ENCODE measurements at places on chromosomes 12 and 14.

DNA sequence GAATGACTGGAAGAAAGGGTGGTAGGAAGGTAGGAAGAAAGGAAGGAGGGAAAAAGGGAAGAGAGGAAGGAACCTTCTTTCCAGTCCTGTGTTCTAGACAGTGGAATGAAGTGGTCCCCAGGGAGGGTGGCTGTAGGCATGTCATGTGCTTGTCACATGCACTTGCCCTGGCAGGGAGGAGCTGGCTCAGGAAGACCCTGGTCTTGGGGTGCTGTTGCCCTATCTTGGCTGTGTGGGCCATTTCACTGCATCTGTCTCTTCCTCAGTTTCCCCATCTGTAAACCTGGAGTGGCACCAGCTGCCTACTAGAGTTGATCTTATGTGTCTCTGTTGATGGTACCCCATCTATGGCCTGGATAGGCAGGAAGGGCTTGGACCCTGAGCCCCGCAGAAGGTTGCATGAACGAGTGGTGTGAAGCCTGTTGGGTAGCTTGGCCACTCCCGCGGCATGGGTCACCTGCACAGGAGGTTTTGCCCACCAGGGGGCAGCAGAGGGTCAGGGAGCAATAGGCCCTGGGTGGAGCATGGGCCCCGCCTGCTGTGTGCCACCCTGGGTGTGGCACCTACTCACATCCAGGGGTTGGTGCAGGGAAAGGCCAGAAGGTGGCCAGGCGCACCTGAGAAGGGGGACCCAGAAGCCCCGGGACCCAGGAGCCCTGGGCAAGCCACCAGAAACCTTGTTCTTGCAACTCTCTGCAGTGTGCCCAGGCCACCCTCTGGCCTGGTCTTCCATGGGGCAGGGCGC lies 25.1 kb downstream of the MEG3 start:
- no peaks in the 10 kb centered on the region for H3K4me1 ChIP-seq
- H3K27ac ChIP-seq, result no peak overlapping the region
- no peaks in the 10 kb centered on the region for H3K36me3 ChIP-seq
- no peak overlapping the region for H3K4me3 ChIP-seq
- H3K27me3 ChIP-seq, result no peaks in the 10 kb centered on the region
- no peak for DNase-seq

DNA sequence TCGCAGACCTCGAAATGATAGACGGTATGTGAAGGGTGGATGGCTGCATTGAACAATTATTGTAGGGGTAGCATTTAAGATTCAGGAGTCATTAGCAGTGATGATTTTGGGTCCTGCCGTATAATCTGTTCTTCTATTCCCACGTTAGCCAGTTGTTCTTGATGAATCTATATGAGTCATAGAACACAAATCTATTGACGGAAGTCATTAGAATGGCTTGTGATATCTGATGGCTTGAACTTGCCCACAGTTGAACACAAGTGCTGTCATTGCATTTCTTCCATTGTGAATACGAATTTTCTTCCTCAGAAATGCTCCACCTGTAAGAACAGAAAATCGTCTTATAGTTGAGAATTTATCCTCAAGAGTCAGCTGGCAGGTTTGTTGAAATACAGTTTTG lies 1.9 kb downstream of the SRSF5 start:
- H3K36me3 ChIP-seq, result peaks cover 50% of the 10 kb centered on the region
- H3K27me3 ChIP-seq, result no peaks in the 10 kb centered on the region
- H3K27ac ChIP-seq, result no peak overlapping the region
- no peak for DNase-seq
- peak overlapping the region; percentile 91 for H3K4me3 ChIP-seq

DNA sequence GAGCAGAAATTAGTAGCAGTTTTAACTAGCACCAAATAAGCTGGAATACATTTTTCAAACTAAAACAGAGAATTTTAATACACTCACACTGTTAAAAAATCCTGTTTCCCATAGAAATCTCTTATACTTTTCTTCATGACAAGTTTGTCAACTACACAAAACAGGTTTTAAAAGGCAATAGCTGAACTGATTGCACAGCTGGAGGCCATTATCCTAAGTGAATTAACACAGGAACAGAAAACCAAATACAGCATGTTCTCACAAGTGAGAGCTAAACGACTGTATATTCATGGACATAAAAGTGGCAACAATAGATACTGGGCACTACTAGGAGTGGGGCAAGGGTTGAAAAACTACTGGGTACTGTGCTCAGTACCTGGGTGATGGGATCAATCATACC lies 11.6 kb upstream of the HAL start:
- no peaks in the 10 kb centered on the region for H3K27me3 ChIP-seq
- peaks cover 61% of the 10 kb centered on the region for H3K36me3 ChIP-seq
- H3K4me3 ChIP-seq, result no peak overlapping the region
- H3K27ac ChIP-seq, result no peak overlapping the region
- no peak for DNase-seq

DNA sequence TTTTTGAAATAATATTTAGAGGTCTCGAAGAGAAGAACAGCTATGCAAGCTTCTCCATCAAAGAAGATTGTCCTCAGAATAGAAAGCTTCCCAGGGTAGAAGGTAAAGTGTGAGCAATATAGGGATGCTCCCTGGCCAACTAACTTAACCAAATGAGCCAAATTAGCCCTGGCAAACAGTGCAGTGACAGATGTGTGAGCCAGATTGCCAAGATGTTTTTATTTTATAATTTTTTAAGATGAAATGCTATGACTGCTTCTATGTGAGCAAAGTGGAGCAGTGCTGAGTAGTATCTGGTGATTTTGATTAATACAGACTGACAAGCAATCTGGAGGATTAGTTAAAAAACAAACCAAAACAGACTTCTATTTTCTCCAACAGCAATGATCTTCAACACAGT lies 202.1 kb downstream of the NOVA1 start:
- DNase-seq, result no peak
- H3K4me3 ChIP-seq, result no peak overlapping the region
- no peaks in the 10 kb centered on the region for H3K27me3 ChIP-seq
- H3K36me3 ChIP-seq, result no peaks in the 10 kb centered on the region

- no peak overlapping the region for H3K4me3 ChIP-seq
- no peak overlapping the region for H3K27ac ChIP-seq
- DNase-seq, result no peak
- H3K4me1 ChIP-seq, result no peaks in the 10 kb centered on the region
Observed at GRCh38 chr12:39986674-39987073, 119.2 kb downstream of the SLC2A13 start.

- H3K27ac ChIP-seq, result no peak overlapping the region
- no peak overlapping the region for H3K4me3 ChIP-seq
- H3K4me1 ChIP-seq, result no peaks in the 10 kb centered on the region
- H3K36me3 ChIP-seq, result no peaks in the 10 kb centered on the region
- DNase-seq, result no peak
Observed at GRCh38 chr14:55000381-55000780, 26.5 kb downstream of the WDHD1 start.

DNA sequence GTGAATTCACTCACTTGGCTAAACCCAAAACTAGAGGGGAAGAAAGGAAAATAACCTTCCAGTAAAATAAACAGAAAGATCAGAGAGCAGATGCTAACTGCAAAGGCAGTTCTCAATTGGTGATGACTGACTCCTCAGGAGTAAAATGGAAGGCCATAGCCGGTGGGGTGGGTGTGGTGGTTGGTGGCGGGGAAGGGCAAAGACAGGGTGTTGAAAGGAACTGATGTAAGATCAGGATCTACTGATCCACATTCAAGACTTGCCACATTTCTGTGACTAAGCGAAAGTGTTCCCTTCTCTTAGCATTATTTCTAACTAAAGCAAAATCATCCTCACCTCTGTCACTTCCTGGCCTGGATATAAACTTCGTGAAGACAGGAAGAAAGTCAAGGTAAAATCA lies 26.3 kb upstream of the TC2N start:
- H3K36me3 ChIP-seq, result peaks cover 21% of the 10 kb centered on the region
- H3K4me3 ChIP-seq, result peak overlapping the region; percentile 3
- H3K27ac ChIP-seq, result peak overlapping the region; percentile 95
- no peaks in the 10 kb centered on the region for H3K27me3 ChIP-seq
- H3K4me1 ChIP-seq, result peaks cover 47% of the 10 kb centered on the region

GRCh38 chr12:68675101-68675842 lies 11.5 kb upstream of the NUP107 start:
- H3K27me3 ChIP-seq, result no peaks in the 10 kb centered on the region
- no peak overlapping the region for H3K4me3 ChIP-seq
- H3K27ac ChIP-seq, result no peak overlapping the region

GRCh38 chr12:71873821-71874220 lies 34.3 kb downstream of the TBC1D15 start:
- peaks cover 4% of the 10 kb centered on the region for H3K4me1 ChIP-seq
- H3K4me3 ChIP-seq, result no peak overlapping the region
- H3K36me3 ChIP-seq, result no peaks in the 10 kb centered on the region
- no peaks in the 10 kb centered on the region for H3K27me3 ChIP-seq
- DNase-seq, result no peak

- H3K27me3 ChIP-seq, result no peaks in the 10 kb centered on the region
- peaks cover 11% of the 10 kb centered on the region for H3K4me1 ChIP-seq
- peak within 1 kb of the TSS; percentile 88 for H3K4me3 ChIP-seq
- H3K36me3 ChIP-seq, result no peaks in the 10 kb centered on the region
- no peak for DNase-seq
Observed at GRCh38 chr14:76761136-76761959, at the start of gene VASH1. TSS of gene VASH1 (plus strand) at chr14:76761468. CDS start at chr14:76762822, 1,354 bp downstream.

DNA sequence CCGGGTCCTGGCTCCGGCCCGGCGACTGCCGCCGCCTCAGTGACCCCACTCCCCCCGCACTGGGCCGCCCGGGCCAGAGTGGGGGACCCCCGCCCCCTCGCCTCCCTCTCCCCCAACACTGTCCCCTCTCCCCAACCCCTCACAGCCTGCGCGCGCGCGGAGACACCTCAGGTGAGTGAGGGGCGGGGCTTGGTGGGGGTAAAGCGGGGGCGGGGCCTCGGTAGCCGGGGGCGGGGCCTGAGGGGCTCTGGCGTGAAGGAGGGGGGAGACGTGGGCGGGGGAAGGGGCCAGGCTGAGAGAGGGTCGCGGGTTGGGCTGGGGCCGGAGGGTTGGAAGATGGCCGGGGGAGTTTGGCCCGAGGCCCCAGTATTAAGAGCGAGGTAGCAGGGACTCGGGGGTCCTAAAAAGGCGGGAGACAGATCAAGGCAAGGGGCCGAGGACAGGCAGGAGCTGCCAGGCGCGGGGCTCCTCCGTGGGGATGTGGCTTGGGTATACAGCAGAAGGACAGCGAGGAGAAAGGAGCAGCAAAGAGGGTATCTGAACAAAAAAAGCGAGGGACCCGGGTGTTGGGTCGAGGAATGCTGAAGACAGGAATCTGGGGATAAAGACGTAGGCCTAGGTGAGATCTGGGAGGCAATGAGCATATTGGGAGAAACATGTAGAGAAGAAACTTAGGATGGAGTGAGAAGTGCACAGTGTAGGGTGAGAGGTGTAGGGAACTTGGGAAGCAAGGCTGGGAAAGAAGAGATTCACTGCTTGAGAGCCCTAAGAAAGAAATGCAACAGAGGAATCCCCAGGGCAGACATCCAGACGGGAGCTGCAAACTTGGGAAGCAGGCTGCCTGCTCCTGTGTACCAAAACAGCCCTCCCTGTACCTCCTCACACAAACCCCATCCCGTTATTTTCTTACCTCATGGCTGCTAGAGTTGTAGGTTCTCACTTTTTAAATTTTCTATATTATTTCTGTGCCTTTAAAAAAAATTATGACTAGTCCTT lies 10.8 kb downstream of the SUOX start:
- H3K4me1 ChIP-seq, result no peaks in the 10 kb centered on the region
- H3K36me3 ChIP-seq, result peaks cover 13% of the 10 kb centered on the region
- H3K4me3 ChIP-seq, result peak overlapping the region; percentile 98
- no peaks in the 10 kb centered on the region for H3K27me3 ChIP-seq
- DNase-seq, result no peak

- no peak overlapping the region for H3K4me3 ChIP-seq
- H3K27ac ChIP-seq, result no peak overlapping the region
- no peaks in the 10 kb centered on the region for H3K4me1 ChIP-seq
Observed at GRCh38 chr12:64538121-64538520, 72.2 kb upstream of the RASSF3 start.

GRCh38 chr14:91257328-91258010 lies 13.0 kb upstream of the GPR68 start:
- DNase-seq, result no peak
- no peaks in the 10 kb centered on the region for H3K36me3 ChIP-seq
- H3K4me1 ChIP-seq, result peaks cover 5% of the 10 kb centered on the region
- H3K27me3 ChIP-seq, result peaks cover 4% of the 10 kb centered on the region
- H3K27ac ChIP-seq, result no peak overlapping the region

- no peaks in the 10 kb centered on the region for H3K4me1 ChIP-seq
- H3K27me3 ChIP-seq, result no peaks in the 10 kb centered on the region
- no peak overlapping the region for H3K4me3 ChIP-seq
Observed at GRCh38 chr14:96617635-96618034, 115.5 kb downstream of the PAPOLA start.

- no peak for DNase-seq
- no peaks in the 10 kb centered on the region for H3K36me3 ChIP-seq
- H3K27ac ChIP-seq, result no peak overlapping the region
- no peaks in the 10 kb centered on the region for H3K27me3 ChIP-seq
- no peak overlapping the region for H3K4me3 ChIP-seq
- H3K4me1 ChIP-seq, result no peaks in the 10 kb centered on the region
Observed at GRCh38 chr12:12872934-12873275, 18.5 kb upstream of the GPRC5A start.

DNA sequence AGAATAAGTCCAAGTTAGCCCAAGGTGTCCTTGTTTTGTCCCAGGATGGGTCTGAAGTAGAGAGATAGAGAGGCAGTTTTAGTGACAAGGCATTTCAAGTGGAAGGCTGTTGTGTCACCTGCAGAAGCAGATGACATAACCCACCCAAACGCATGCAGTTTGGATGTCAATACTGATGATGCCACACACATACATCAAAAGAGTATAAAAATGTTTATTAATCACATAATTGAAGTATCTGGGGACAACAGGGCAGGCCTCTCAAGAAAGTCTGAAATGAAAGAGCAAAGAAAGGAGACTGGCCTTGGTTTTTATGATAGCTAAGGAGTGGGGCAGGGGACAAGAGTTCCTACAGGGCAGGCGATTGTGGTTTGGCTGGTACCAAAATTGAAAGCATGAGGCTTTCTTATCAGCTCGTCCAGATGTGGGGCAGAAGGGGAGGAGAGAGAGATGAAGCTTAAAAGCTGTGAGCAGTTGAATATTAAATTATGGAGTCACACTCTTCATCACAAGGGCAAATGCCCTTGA lies 78.4 kb upstream of the TSPAN8 start:
- H3K27me3 ChIP-seq, result no peaks in the 10 kb centered on the region
- no peaks in the 10 kb centered on the region for H3K4me1 ChIP-seq
- DNase-seq, result no peak
- no peaks in the 10 kb centered on the region for H3K36me3 ChIP-seq
- no peak overlapping the region for H3K27ac ChIP-seq

- H3K27me3 ChIP-seq, result no peaks in the 10 kb centered on the region
- H3K27ac ChIP-seq, result peak overlapping the region; percentile 31
- no peaks in the 10 kb centered on the region for H3K36me3 ChIP-seq
- H3K4me1 ChIP-seq, result no peaks in the 10 kb centered on the region
- no peak for DNase-seq
- no peak overlapping the region for H3K4me3 ChIP-seq
Observed at GRCh38 chr12:19794116-19794515, 354.8 kb downstream of the AEBP2 start.

DNA sequence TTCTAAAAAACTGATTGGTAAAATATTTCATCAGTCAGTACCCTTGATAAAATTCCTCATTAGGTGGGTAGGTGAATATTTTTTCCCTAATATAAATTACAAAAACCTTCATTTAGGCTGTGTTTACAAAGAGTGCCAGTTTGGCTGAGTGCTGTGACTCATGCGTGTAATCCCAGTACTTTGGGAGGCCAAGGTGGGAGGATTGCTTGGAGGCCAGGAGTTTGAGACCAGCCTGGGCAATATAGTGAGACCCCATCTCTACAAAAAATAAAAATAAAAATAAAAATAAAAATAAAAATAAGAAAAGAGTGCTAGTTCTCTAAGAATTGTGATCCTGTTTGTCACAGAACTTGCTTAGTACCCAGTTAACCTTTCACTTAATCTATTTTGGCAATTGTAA lies 398.4 kb upstream of the RGS6 start:
- DNase-seq, result no peak
- no peak overlapping the region for H3K4me3 ChIP-seq
- H3K27me3 ChIP-seq, result no peaks in the 10 kb centered on the region
- no peaks in the 10 kb centered on the region for H3K4me1 ChIP-seq
- peak overlapping the region; percentile 73 for H3K27ac ChIP-seq

All from ascending aorta (tissue), 2 donors.